Osteocyte (in vitro differentiated cells): ENCODE measurements at places on chromosomes 12 and 14.

DNA sequence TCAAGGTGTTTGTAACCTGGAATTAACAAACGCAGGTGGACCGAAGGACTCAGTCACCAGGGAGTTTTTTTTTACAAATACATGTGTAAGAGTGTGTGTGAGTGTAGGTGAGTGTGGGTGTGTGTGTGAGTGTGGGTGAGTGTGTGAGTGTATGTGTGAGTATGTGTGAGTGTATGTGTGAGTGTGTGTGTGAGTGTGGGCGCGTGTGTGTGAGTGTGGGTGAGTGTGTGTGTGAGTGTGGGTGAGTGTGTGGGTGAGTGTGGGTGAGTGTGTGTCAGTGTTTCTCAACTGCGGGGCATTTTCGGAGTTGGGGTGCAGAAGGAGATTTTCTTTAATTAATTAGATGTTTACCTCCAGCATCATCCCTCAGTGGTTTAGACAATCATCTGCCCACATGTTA is 1178.8 kb downstream of the VRK1 start:
- DNase-seq = no peak

GRCh38 chr12:116319898-116320621 is 42.6 kb upstream of the MED13L start:
- DNase-seq = no peak

DNA sequence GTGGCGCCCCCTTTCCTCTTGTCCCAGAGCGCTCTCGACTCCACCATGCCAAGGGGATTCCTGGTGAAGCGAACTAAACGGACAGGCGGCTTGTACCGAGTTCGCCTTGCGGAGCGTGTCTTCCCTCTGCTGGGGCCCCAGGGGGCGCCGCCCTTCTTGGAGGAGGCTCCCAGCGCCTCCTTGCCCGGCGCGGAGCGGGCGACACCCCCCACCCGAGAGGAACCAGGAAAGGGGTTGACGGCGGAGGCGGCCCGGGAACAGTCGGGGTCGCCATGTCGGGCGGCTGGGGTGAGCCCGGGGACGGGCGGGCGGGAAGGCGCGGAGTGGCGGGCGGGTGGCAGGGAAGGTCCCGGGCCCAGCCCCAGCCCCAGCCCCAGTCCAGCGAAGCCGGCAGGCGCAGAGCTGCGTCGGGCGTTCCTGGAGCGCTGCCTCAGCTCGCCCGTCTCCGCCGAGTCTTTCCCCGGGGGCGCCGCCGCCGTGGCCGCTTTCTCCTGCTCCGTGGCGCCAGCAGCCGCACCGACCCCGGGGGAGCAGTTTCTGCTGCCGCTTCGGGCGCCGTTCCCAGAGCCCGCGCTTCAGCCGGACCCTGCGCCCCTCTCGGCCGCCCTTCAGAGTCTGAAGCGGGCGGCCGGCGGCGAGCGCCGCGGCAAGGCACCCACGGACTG is 376 bp downstream of the INSM2 start:
- DNase-seq = no peak

- DNase-seq = no peak
Observed at GRCh38 chr12:85733221-85733840, 102.9 kb downstream of the RASSF9 start.

GRCh38 chr14:75711796-75712211 is 50.8 kb downstream of the TTLL5 start:
- DNase-seq = no peak

- no peak for DNase-seq
Observed at GRCh38 chr14:94411638-94412037, 23.2 kb upstream of the SERPINA1 start.

- DNase-seq = no peak
Observed at GRCh38 chr12:57055824-57056223, 5.9 kb upstream of the MYO1A start.

- no peak for DNase-seq
Observed at GRCh38 chr12:62256408-62257096, 3.7 kb upstream of the USP15 start.

GRCh38 chr14:30445852-30446251 is 113.1 kb upstream of the G2E3 start:
- DNase-seq = no peak

GRCh38 chr14:52918486-52918885 is 32.4 kb downstream of the FERMT2 start:
- no peak for DNase-seq
